Suprapubic skin (tissue), 4 donors: ENCODE measurements at places on chromosomes 2 and 18. TPM values are rescaled to one million over a fixed set of nuclear protein-coding genes. Genes with fewer than 3 reads are reported as not detected.

The CYS1 gene
- total RNA-seq, result 1.8 TPM

The POMC gene
- total RNA-seq, result 2.6 TPM

The GCG gene
- total RNA-seq, result not detected

The C2orf49 gene
- total RNA-seq, result 17.5 TPM

The C2orf92 gene
- 45.7 TPM for total RNA-seq

The SCLY gene
- 14.5 TPM for total RNA-seq

The MAP4K3 gene
- total RNA-seq, result 26.3 TPM

The EFHD1 gene
- 18.4 TPM for total RNA-seq

The TEKT4 gene
- not detected for total RNA-seq

The REG3A gene
- not detected for total RNA-seq

The NYAP2 gene
- not detected for total RNA-seq

The SNED1 gene
- 11.5 TPM for total RNA-seq

The ONECUT2 gene
- total RNA-seq, result not detected

The GKN1 gene
- total RNA-seq, result not detected

The ARHGAP15 gene
- 1.2 TPM for total RNA-seq

The ASPRV1 gene
- total RNA-seq, result 727 TPM

The IL1RL1 gene
- 1.3 TPM for total RNA-seq

The LOXHD1 gene
- total RNA-seq, result 0.16 TPM

The CFC1 gene
- not detected for total RNA-seq

The UNC80 gene
- total RNA-seq, result 0.21 TPM

The AMER3 gene
- total RNA-seq, result not detected
